HT-29 (cell line): ENCODE measurements at places on chromosomes 16 and 17. TPM values are rescaled to one million over a fixed set of nuclear protein-coding genes. Genes with fewer than 3 reads are reported as not detected.

The BCAS3 gene
- 7.4 and 10.2 TPM in 2 replicates for total RNA-seq

GRCh38 chr17:1069847-1070246 lies 72.9 kb downstream of the TIMM22 start:
- no peak for DNase-seq

GRCh38 chr16:48824271-48824670 lies 214.3 kb upstream of the N4BP1 start:
- no peak for DNase-seq

DNA sequence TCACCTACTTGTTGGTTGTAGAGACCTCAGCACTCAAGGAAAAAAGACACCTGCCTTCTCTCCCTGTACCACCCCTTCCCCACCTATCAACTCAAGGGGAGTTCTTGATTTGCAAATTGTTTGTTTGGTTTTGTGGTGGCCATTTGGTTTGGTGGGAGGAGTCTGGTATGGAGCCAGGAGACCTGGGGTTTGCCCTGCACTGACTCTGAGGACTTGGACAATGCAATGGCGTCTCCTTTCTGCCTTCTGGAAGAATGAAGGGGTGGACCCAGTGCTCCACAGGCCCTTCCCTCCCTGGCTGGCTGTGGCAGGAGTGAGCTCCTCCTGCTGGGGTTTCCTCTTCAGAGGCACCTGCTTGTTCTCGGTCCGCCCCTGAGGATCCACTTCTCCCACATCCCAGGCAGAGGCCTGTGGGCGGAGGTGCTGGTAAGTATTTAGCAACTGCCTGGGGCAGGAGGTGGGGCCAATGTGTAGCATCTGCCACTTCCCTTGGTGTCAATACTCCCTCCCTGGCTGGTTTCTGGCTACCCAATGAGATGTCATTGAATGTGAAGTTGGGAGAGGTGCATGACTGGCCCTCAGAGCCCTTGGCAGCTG lies 164.5 kb downstream of the NTN1 start:
- no peak for DNase-seq

DNA sequence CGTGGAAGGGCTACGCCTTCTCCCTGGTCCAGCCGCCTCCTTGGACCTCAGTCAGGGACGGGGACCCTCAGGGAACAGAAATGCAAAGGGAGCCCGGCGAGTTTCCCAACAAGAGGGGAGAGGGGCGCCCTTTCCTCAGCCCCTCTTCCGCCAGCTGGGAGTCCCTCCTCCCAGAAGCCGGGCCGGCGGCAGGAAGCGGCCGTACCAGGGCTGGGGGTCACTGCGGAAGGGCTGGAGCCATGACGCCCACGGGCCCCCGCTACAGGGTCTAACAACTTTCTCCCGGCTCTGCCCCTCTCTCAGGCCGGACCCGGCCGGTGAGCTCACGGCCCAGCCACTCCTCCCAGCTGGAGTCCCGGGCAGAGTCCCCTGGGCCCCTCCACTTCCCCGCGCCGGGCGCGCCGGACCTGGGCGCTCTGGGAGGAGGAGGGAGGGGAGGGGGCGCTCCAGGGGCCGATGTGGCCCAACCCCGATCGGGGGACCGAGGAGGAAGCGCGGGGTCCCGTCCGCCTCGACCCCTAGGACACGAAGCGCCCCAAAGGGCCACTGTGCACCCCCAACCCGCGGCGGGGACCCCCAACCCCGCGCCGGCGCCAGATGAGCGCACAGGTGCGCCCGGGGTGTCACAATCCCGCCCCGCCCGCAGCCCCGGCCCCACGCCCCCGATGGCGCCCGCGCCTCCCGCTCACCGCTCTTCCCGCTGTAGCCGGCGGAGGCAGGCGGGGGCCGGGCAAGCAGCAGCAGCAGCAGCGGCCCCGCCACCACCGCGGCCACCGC lies 578 bp downstream of the PGAP6 start:
- no peak for DNase-seq

The KAT2A gene
- total RNA-seq = 49.6 and 51.9 TPM in 2 replicates

DNA sequence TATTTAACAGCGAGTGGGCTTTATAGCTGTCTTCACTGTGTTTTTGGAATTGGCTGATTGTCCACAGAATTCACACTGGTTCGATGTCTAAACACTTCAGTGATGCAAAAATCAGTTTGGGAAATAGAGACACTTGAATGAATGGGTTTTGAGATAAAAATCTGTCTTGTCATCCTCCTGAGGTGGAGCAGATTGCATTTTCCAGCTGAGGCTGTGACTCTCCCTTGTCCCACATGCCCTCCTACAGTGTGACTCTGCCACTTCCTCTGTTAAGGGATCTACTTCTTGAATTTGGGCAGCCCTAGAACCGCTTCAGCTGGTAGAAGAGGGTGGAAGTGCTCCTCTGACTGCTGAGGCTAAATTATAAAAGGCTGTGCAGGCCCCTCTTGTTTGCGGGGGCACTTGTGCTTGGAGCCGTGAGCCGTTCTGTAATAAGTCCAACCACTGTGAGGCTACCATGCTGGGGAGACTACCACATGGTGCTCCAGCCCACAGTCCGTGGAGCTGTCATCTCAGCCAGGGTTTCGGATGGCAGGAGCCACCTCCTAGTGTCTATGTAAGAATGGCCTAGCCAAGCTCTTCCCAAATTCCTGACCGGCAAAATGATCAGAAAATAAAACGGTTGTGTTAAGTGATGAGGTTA lies 175.9 kb downstream of the SPECC1 start:
- DNase-seq = no peak

DNA sequence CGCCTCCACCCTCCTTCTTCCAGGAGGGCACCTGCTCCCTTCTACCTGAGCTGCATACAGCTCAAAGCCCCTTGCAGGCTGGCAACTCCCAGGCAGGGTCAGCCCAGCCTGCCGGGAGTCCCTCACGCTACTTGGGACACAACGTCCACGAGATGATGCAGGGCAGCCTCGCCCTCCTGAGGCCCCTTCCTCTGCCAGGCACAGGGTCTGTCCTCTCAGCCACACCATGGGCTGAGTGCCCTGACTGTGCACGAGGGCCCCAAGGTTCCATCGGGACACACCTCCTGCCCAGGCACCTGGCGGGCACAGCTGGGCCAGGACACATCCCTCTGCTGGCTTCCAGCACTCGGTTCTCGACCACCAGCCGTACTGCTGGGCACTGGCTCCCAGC lies 30.9 kb upstream of the ZC3H18 start:
- DNase-seq = no peak

DNA sequence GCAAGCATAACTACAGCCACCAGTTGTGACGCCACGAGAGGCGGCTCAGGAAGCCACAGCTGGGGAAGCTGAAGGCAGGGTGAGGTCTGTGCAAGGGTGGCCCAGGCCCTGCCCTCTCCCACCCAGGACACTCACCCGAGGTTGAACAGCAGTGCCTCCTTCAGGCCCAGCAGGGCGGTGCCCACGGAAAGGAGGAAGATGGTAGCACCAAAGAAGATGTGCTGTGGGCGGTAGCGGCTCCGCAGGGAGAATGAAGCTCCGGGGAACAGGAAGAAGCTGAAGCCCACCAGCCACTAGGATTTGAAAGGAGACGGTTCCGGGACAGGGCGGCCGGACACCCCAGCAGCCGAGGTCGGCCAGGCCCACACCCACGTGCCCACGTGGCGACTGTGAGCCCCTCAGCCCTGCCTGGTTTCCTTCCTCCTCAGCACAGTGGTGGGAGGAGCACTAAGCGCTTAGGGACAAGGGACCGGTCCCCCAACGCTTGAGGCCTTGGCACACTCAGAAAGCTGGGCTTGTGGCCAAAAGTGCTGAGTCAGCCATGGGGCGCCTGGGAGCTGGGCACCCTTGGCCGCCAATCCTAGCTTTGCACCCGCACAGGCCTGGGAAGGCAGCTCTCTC lies 11.0 kb downstream of the CYB561 start:
- no peak for DNase-seq

The NKD1 gene
- 0.10 and 0.13 TPM in 2 replicates for total RNA-seq

DNA sequence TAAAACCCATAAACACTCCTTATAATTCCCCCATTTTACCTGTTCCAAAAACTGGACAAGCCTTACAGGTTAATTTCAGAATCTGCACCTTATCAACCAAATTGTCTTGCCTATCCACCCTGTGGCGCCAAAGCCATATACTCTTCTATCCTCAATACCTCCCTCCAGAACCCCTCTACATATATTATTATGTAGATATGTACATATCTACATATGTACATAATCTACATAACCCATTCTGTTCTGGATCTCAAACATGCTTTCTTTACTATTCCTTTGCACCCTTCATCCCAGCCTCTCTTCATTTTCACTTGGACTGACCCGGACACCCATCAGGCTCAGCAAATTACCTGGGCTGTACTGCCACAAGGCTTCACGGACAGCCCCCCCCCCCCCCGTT lies 12.0 kb upstream of the ENDOV start:
- DNase-seq = no peak
